Spinal cord (tissue), 10 donors: ENCODE measurements at places on chromosomes 2 and 18. TPM values are rescaled to one million over a fixed set of nuclear protein-coding genes. Genes with fewer than 3 reads are reported as not detected.

The REG1B gene
- total RNA-seq, result not detected

The AKAIN1 gene
- 0.77 TPM for total RNA-seq

The ARHGAP15 gene
- 15.4 TPM for total RNA-seq

The GNLY gene
- 0.40 TPM for total RNA-seq

The EIPR1 gene
- 33.2 TPM for total RNA-seq

The PTPRM gene
- 160 TPM for total RNA-seq

The INPP5D gene
- total RNA-seq, result 14.3 TPM

The KCTD18 gene
- 15.2 TPM for total RNA-seq

The OSBPL1A gene
- 77.6 TPM for total RNA-seq

The STARD7 gene
- total RNA-seq, result 162 TPM
